ENCODE measurements at places on chromosomes 12 and 14. TPM values are rescaled to one million over a fixed set of nuclear protein-coding genes. Genes with fewer than 3 reads are reported as not detected.

Gene SLC6A15
- 11.6 TPM for total RNA-seq

Gene RGS6
- total RNA-seq, result 0.76 TPM

Gene SCNN1A
- total RNA-seq, result 105 TPM

Gene SAMD15
- 0.12 TPM for total RNA-seq

Gene ASB8
- total RNA-seq, result 24.6 TPM

Gene TAS2R13
- total RNA-seq, result not detected

Gene TTC8
- total RNA-seq, result 17.2 TPM

Gene C12orf60
- total RNA-seq, result 0.35 TPM

Gene STYK1
- 7.8 TPM for total RNA-seq

Gene RNU4-1
- total RNA-seq, result under 0.01 TPM

Gene DNAJC22
- total RNA-seq, result not detected

Gene KCNH5
- under 0.01 TPM for total RNA-seq

Gene KRT3
- total RNA-seq, result 1.1 TPM

Gene CCDC38
- total RNA-seq, result 0.23 TPM

Gene CIROP
- not detected for total RNA-seq

Gene CEBPE
- not detected for total RNA-seq

Gene GLTP
- 901 TPM for total RNA-seq

Gene SUSD6
- 28.7 TPM for total RNA-seq

Gene RNASE7
- total RNA-seq, result 1.1 TPM
